ENCODE measurements at places on chromosomes 6 and 20.

DNA sequence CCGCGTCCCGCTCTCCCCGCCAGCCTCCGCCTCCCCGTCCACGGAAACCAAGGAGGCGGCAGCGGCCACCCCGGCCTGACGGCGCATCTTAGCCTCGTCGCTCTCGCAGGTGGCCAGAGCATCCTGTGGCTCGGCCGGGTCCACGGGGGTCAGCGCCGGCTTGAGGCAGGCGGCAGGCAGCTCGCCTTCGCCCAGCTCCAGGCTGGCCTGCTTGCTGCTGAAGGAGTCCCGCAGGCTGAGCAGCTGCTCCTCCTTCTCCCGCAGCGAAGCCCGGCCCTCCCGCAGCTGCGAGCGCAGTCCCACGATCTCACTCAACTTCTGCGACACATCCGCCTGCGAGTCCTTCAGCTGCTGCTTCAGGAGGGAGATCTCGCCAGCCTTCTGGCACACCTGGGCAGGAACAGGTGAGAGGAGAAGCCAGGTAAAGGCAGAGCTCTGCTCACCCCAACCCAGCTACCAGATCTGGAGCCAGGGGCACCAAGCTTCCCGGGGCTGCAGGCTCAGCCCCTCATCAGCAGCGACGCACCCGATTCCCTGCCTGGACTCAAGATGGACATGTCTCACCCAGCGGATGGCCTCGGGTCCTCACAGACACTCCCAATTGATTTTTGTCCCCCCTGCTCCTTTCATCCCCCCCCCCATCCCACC, 5.2 kb upstream of the FASTKD5 start:
- no peak for DNase-seq

DNA sequence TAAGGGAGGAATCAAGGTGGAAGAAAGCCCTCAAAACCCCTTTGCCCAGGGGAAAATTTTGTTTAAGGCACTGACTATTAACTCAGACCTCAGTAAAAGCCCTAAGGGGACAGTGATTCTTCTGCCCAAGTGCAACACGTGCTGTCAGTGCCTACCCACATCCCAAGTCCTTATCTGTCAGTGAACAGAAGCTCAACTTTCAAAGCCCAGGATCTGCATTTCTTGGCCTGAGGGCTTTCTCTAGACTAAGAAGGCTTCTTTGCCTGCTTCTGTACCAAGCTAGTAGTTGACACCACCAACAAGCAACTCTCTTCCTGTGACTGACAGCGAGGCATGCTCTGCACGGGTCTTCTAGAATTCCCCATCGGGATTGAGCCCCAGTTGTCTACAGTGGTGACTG, 416.0 kb upstream of the SPTLC3 start:
- DNase-seq: no peak

GRCh38 chr6:4910037-4910760, 93.6 kb downstream of the RPP40 start:
- no peak for DNase-seq

- DNase-seq: no peak
Measured at GRCh38 chr20:31568041-31568731, 36.9 kb upstream of the ID1 start.

DNA sequence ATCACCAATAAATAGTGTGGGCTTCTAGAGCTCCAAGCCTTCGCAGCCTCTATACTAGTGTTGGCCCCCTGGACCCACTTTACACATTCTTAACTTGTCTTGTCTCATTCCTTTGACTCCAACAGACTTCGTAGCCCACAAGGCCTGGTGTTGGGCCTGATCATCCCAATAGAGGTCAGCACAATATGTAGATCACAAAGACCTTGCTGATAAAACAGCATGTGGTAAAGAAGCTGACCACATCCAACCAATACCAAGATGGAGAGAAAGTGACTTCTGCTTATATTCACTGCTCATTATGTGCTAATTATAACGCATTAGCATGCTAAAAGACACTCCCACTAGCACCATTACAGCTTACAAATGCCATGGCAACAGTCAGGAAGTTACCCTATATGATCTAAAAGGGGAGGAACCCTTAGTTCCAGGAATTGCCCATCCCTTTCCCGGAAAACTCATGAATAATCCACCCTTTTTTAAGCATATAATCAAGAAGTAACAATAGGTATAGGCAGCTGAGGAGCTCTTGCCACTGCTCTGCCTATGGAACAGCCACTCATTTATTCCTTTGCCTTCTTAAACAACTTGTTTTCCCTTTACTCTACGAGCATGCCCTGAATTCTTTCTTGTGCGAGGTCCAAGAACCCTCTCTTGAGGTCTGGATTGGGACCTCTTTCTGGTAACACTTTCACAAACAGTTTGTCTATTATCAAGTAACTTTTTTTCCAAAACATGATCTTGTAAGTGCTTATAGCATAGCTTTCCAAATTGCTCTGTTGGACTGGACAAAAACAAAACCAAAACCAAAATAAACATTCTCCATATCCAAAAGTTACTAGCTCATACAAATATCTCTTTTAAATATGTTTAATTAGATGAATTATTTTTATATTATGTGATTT, 54.6 kb upstream of the ECHDC1 start:
- no peak for DNase-seq

- peak; percentile 33 for DNase-seq
Measured at GRCh38 chr6:129500958-129501739, 208.8 kb downstream of the ARHGAP18 start.

DNA sequence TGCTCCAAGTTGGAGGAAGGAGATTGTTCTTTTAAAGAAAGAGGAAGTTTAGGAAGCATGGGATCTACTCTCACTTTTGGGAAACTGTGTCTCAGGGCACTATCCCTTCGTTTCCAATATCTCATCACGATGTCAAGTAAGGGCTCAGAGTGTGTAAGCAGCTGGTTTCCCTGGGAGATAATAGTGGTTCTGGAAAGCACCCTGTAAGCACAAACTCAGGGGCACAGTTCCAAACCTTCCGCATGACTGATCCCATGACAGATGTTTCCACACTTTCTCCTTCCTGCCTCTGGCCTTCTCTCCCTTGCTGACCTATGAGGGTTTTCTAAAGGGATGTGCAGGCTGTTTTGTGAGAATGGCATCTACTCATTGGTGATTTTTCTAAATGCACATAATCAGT, 33.9 kb downstream of the ADTRP start:
- DNase-seq: no peak

- no peak for DNase-seq
Measured at GRCh38 chr20:53079261-53079691, 107.1 kb downstream of the TSHZ2 start.

- DNase-seq: no peak
Measured at GRCh38 chr6:24910331-24910960, 25.3 kb downstream of the RIPOR2 start.

GRCh38 chr6:128492386-128492785, 28.0 kb downstream of the PTPRK start:
- no peak for DNase-seq

DNA sequence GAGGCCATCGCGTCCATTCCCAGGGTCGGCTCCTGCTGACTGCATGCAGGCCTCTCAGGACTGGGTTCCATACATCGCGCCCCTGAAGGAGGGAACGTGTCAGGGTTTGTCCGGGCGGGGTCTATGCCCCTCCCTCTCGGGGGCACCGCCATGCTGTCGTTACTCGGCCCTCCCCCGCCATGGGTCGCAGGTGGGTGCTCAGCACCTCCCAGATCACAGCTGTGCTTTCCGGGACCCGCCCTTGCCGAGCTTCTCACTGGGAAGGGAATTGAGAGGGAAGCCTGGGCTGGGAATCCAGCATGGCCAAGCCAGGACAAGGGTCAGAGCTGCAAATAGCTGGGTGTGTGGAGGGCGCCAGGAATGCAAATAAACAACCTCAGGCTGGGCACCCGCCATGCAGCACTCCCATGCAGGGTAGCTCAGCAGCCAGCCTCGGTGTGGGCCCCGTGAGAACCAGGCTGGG, at the start of gene FRMD1:
Gene FRMD1, minus strand, starts transcription at position 270 of the 463 bp plus-strand sequence. Its CDS starts 118 bp downstream, at position 152.
- DNase-seq: peak; percentile 56

DNA sequence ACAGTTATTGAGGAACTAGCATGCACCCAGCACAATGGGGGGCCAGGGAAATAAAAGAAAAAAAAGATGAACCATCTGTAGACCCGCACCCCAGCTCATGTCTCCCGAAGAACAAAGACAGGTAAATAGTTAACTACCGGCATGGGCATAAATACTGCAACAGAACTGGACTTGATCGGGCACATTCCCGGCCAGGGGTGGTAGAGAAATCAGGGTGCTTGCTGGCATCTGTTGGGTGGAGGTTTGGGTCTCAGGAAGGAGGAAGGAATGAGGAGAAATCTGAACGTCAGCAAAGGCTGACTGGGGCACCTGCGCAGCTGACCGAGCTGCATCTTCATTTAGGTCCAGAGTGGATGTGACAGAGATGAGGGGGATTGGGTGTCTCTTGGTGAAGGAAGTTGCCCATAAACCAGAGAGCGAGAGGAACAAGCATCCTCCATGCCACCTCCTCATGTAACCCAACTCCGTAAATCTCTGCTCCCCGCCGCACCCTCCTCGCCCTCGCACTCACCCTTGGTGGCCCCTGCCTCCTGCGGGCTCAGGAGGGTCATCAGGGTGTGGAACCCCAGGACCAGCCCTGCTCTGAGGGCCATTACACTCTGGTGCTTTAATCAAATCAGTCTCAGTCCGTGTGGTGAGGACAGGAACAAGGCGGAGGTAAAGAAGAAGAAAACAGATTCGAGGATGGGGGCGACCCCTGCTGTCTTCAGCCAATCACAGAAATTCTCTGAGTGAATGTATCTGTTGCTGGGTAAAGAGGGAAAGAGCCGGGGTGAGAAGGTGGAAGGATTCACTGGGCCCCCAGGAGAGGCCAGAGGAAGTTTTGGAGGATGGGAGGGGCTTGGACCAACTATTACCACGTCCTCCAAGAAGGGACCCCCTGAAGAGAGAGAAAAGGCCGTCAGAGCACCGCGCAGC, at the start of gene HLA-DOA:
Gene HLA-DOA, minus strand, starts transcription at position 648 of the 918 bp plus-strand sequence.
- DNase-seq: peak; percentile 53

- DNase-seq: no peak
Measured at GRCh38 chr20:16013631-16014030, 559.6 kb downstream of the KIF16B start.

DNA sequence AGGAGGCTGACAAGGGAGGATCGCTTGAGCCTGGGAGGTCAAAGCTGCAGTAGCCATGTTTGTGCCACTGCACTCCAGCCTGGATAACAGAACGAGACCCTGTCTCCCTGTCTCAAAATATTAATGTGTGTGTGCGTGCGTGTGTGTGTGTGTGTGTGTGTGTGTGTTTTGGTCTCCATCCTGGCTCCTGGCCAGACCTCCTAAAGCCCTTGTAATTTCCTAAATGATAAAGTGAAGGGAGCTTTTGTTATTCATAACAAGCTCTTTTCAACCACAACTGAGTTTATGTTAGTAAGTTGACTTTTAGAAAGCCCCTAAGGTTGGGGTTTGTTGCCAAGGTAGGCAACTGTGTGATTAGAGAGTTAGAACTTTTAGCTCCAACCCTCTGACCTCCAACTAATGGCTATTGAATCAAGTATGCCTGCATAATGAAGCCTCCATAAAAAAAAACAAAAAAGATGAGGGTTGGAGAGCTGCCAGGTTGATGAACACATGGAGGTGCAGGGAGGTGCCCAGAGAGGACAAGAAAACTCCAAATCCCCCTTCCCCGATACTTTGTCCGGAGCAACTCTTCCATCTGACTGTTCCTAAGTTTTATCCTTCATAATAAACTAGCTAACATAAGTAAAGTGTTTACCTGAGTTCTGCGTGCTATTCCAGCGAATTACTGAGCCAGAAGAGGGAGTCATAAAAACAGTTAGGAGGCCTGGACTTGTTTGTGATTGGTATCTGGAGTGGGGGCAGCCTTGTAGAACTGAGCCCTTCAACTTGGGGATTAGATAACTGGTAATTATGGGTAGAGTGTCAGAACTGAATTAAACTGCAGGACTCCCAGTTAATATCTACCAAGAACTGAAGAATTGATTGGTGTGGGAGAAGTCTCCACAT, 5.3 kb upstream of the AIF1 start:
- no peak for DNase-seq

- no peak for DNase-seq
Measured at GRCh38 chr20:1595333-1595732, 24.5 kb downstream of the SIRPB1 start.

- DNase-seq: peak; percentile 85
Measured at GRCh38 chr6:13813621-13814175, 659 bp downstream of the MCUR1 start.

- DNase-seq: no peak
Measured at GRCh38 chr6:90739339-90739738, 152.5 kb upstream of the MAP3K7 start.
